Ascending aorta (tissue), 2 donors: ENCODE measurements at places on chromosomes 12 and 14.
A peak's percentile ranks its signal among the peaks of the same experiment; 100 is the strongest.

DNA sequence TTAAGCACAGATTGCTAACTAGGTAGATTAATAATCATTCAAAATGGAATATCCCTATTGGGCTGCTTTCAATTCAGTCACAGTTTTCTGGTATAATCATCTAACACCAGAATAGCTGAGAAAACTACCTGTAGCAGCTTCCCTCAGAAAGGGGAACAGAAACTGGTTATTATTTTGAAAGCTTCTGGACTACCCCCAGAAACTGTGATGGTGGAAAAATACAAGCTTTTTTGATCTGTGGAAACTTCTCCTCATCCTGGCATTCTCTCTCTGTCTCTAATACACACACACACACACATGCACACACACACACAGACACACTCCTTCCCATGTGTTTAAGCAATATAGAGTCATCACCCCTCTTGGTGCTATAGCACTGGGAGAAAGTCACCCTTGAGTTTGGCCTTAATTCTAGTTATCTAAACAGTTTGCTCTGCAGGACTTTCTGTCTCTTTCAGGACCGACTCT is 251.5 kb upstream of the LMO3 start:
- no peak for DNase-seq

DNA sequence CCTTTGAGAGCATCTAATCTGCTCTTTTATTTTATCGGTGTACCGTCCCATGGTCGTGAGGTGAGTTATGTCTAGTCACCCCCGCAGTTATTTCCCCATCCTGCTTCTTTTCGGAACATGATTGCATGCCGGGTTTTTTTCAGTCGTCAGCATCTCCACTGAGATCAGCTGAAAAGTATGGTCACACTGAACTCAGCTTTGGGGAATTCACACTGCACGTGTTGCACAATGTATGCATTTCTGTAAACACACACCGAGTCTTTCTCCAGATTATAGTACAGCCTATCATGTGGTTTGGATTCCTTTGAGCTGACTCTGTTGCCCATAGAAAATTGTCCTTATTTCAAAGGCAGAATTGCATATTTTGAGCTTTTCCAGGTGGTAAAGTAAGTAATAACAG is 24.6 kb downstream of the PLXNC1 start:
- peak; percentile 70 for DNase-seq

GRCh38 chr12:92094751-92095161 is 50.9 kb downstream of the BTG1 start:
- DNase-seq: no peak

DNA sequence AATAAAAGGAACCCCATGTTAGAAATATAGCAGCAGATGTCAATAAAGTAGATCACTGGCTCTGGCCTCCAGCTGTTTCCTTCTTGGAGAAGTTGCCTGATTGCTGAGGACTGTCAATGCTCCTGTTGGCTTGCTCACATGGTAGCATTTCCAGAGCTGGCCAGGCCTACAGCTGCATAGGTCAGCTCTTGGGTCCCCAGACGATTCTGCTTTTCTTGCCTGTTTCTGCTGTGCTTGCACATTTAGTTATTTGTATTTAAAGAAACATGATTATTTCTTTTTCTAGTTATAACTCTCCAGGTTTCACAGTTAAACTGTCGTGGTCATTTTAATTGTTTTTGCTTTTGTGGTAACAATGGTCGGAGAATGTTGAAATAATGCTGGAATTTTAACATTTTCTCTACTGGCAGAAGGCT is 7.2 kb downstream of the NAV3 start:
- no peak for DNase-seq

DNA sequence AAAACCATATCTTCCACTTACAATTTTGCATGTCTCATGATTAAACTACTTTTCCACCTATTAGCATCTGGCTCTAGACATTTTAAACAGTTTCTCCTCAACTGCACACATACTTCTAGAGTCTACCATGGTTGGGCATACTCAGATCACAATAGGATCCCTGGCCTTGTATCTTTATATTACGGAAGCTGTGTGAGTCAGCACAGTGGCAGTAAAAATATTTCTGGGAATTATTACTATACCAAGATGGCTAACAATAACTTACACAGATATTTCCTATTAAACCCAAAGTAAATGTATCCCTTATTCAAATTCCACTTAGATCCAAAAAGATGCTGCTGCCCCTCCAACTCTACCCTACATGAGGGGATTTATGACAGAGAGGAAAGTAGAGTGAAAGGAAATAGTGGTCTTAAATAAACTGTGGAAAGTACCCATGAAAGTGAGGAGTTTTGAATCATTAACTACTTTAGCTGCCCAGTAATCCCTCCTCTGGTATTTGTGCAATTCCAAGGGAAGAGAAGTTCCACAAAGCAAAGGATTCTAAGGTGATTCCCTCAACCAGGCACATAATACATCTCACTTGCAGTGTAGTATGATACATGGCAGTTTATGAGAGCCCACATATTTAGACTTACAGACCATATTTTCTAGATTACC is 14.0 kb upstream of the CPSF6 start:
- no peak for DNase-seq

- no peak for DNase-seq
Observed at GRCh38 chr12:25591144-25591543, 38.1 kb upstream of the LMNTD1 start.

DNA sequence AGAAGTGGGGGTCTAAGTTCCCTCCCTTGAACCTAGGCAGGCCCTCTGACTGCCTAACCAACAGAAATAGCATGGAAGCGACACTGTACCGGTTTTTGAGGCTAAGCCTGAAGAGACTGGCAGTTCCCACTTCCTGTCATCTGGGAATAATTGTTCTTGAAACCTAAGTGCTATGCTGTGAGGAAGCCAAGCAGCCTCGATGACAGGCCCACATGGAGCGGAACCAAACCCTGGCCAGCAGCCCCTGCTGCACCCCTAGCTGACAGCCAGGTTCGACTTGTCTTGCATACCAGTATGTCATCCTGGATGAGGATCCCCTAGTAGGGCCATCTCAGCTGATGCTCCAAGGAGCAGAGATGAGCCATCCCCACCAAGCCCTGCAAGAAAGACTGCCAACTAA is 6.4 kb upstream of the GPR68 start:
- no peak for DNase-seq

GRCh38 chr14:88247228-88247627 is 75.8 kb downstream of the KCNK10 start:
- DNase-seq: no peak
